ENCODE measurements at places on chromosomes 13 and 19.

GRCh38 chr19:45455707-45456499, 11.9 kb upstream of the FOSB start:
- peak; percentile 98 for DNase-seq

- no peak for DNase-seq
These were observed 3.8 kb upstream of the KLK2 start for GRCh38 chr19:50869479-50869878.

- DNase-seq = no peak
These were observed 14.2 kb downstream of the ZC3H13 start for GRCh38 chr13:46038296-46038695.

- DNase-seq = no peak
These were observed 986.5 kb downstream of the PCDH17 start for GRCh38 chr13:58617880-58618665.

GRCh38 chr13:51928231-51928630, 66.5 kb downstream of the CCDC70 start:
- no peak for DNase-seq

GRCh38 chr13:31328549-31329235, 128.9 kb downstream of the B3GLCT start:
- no peak for DNase-seq

GRCh38 chr13:48738311-48738710, 84.6 kb downstream of the CYSLTR2 start:
- no peak for DNase-seq

- DNase-seq = no peak
These were observed 102.7 kb downstream of the OLFM4 start for GRCh38 chr13:53131361-53131760.

DNA sequence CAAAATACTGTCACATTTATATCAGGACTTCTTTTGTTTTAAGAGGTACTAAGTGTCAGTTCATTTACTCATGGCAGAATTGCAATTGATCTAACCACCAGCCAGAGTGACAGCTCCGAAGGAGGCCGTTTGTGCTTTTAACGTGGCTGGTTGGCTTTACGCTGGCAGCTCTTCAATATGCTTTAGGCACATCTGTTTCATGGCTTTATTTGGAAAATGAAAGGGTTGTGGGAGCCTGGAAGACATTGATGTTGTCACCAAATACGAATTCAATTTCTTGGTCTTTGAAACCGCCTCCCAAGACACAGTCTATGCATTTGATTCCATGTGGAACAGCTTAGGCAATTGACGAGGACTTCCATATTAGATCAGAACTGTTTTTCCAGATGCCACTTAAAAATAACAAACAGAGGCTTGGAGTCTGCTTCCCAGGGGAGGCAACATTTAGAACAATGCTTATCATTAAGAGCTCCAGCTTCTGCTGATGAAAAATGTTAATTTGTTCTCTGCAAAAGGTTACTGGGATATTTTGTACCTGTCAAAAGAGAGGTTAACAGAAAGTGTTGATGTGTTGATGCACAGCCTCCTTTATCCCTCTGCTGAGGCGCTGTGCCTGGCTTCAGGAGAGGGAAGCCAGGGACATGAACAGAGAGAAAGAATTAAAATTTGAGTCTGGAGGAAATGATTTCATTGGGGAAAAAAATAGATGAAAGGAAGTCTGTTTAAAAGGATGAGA, 64.0 kb upstream of the TNFRSF19 start:
- DNase-seq = no peak

GRCh38 chr13:51721496-51721895, 82.5 kb downstream of the DHRS12 start:
- DNase-seq = no peak

- peak; percentile 55 for DNase-seq
These were observed 670 bp downstream of the MAP2K7 start for GRCh38 chr19:7904074-7905020.

DNA sequence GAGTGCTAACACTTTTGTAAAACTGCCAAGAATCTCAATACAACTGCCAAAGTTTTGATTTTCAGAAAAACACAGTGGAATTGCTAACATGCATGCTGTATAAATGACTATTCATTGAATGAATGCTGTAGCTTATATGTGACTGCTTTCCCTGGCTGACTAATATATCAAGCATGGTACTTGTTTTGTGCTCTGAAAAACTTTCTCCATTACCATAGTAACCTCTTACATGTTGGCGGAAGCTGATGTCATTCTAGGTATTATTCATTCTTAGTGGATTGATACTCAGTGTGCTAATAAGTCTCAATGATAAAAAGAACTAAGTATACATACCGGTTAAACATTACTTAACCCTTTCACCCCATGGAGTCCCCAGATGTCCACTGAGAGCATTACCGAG, 166.1 kb upstream of the MYO16 start:
- DNase-seq = no peak

DNA sequence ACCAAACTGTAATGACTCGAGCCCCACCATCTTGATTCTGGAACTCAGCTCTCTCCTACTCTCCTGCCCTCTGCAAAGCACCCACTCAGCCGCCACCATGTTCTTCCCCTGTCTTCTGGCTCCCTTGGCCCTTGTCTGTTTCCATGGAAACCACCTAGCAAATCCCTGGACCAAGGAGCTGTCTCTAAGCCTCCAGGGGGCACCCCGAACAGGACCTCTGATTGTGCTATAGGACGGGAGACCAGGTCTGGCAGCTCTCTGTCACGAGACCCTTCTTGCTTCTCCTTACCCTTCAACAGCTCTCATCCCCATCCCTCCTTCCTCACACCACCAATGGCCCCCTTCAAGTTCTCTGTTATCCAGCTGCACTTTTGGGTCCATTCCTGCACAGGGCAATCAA, 277.7 kb upstream of the ZNF507 start:
- no peak for DNase-seq

GRCh38 chr13:110387451-110388107, 80.5 kb downstream of the COL4A2 start:
- no peak for DNase-seq

DNA sequence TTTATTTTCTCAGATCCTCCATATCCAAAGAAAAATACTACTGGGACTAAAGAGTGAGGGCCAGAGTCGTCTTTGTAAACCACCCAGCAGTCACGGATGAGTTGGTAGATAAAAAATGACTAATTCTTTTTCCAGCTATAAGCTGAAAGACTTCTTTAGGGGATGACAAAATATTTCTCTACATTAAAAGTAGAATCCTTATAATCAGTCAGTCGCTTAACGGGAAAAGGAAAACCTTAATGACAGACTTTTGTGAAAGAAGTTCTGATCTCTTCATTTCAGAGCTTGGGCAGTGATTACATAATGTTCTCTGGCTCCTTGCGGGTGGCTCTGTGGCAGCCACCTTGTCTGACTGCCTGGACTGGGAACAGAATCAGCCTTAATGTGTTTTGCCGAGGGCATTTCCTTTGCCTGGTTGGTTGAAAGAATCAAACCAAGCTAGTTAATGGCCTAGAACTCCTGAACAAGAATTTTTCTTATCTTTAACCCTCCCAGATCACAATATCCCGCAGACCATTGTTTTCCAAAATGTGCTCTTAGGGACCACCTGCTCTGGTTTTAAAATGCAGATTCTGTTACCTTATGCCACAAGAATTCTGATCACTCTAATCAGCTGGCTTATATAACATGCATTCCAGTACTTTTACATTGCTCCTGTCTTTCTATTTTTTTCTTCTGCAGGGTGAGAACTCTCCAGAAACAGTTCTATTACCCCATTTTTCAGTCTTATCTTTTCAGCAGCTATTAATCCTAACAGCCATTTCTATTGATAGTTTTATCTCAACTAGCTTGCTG, 2.5 kb downstream of the ITM2B start:
- no peak for DNase-seq

DNA sequence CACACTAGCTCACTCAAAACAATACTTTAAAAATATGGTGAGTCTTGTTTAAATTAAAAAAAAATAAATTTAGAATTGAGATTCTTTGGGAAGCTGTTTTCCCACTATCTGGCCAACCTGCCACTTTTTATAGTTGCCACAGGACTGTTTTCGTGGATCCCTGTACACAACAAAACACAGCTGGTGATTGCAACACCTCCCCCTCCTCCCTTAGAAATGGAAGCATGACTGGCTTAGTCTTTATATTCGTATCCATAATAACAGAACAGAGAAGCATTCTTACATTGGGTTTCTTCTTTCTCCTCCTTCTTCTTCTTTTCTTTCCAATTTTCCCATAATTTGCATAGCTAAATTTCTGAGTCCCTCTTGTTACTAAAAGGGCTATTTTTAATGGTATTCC, 79.5 kb upstream of the GJB6 start:
- DNase-seq = no peak

DNA sequence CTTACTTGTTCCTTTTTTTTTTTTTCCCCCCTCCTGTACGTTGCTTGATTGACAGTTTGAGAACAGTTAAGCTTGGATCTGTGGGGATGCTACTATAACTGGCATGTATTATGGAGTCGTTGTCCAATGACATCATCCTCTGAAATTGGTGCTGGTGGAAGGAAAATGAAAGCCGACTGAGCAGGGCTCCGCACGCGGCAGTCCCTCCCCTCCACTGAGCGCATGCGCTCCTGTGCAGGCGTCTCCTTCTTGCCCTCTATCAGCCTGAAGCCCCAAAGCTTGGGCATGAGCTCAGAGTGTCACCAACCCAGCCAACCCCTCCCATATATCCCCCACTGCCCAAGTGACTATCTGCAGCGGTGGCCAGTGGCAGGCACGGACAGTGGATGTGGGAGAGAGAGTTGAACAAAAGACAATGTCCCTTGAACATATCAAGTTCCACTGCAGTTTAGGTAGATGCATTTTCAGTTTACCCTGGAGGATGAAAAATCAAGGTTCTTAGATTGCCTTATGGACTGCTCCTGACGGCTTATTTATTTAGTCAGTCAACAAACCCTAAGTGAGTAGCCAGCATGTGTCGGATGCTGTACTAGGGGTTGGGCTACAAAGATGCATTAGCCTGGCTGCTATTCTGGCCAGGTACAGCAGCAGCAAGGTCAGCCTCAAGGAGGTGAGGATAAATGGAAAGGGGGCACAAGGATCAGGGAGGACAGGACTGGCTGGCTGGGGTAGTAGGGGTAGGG, 20.8 kb downstream of the MBNL2 start:
- DNase-seq = no peak

DNA sequence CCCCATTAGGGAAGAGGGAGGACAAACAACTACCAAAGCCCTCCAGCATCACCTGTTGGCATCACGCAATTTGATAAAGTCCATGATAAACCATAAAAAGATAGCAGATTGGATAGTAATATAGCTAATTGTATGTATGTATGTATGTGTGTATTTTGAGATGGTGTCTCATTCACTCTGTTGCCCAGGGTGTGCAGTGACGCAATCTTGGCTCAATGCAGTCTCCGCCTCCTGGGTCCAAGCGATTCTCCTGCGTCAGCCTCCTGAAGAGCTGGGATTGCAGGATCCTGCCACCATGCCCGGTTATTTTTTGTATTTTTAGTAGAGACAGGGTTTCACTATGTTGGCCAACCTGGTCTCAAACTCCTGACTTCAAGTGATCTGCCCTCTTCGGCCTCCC, 74.6 kb upstream of the RNF113B start:
- no peak for DNase-seq

- no peak for DNase-seq
These were observed 647 bp downstream of the RNF225 start for GRCh38 chr19:58395979-58396627.

- DNase-seq = peak; percentile 89
These were observed 97.0 kb upstream of the MBNL2 start for GRCh38 chr13:97124915-97125809.

DNA sequence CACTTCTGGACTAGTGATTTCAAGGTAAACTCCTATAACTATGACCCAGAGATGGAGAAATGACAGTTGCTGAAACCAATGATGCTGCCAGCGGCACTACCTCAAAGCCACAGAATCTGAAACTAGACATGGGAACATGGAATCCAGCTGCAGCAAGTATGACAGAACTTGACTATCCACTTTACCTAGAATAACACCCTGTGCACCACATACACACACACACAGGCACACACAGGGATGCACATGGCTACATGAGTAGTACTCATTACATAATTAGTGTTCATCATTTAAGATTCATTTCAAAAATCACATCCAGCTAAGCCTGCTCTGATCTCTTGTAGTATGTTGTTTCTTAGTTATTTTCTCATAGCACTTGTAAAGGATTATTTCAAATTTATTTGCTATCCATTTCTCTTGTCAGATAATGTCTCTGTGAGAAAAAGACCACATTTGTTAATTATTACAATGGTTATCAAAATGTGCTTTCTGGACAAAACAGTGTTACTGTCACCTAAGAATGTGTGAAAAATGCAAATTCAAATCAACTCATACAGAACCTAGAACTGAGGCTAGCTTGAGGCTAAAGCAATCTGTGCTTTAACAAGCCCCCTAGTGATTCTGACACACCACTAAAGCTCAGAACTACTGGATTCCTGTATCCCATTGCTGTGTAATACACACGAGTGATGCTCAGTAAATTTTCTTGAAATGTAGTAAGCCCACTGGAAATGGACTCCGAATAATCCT, 59.4 kb downstream of the WTIP start:
- no peak for DNase-seq

GRCh38 chr19:17706750-17707181, 12.5 kb upstream of the MAP1S start:
- no peak for DNase-seq

DNA sequence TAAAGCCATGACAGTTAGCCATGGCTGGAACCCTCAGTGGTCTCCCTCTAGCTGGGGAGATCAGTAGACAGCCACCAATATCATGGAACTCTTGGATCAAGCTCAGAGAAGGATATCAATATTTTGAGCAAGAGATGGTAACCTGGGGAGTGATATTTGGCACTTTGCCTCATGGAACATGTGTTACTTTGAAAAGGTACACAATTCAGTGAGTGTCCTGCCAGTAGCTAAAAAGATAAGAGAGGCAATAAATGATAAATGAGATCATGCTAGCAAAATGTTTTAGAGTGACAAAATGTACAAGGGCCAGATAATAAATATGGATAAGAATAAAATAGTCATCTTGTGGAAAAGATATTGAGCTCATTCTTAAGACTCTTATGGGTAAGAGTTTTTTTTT, 1618.7 kb downstream of the OLFM4 start:
- no peak for DNase-seq

- DNase-seq = no peak
These were observed 133.5 kb downstream of the TRPC4 start for GRCh38 chr13:37736045-37736444.

- no peak for DNase-seq
These were observed 734 bp upstream of the LRRC8E start for GRCh38 chr19:7887408-7888144.

DNA sequence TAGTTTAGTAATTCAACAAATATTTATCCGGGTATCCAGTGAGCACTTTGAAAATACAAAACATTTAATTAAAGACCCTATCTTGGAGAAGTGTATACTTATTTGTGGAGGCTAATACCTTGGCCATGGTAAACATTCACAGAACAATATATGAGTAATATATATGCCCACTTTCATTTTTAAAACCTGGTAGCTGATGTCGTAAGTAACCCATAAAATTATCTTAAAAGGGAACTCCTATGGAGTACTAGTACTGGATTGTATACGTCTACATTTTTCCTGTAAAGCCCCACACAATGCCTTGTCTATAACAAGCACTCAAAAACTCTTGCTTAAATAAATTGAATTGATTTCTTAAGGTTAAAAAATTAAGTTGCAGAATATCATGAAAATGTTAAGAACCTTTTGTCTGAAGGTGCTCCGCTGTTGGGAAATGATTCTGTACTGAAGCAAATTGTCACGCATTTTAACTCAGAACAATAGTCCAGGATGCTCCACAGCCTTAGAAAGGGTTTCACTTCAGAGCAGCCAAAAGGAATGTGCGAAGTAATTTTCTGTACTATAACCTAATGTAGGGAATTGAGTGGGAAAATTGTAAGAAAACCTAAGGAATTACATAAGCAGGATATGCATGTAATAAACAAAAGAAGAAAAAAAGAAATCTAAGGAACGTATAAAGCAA, 58.9 kb upstream of the C1QTNF9 start:
- no peak for DNase-seq
